ENCODE measurements at places on chromosomes 5 and 9. TPM values are rescaled to one million over a fixed set of nuclear protein-coding genes. Genes with fewer than 3 reads are reported as not detected.

DNA sequence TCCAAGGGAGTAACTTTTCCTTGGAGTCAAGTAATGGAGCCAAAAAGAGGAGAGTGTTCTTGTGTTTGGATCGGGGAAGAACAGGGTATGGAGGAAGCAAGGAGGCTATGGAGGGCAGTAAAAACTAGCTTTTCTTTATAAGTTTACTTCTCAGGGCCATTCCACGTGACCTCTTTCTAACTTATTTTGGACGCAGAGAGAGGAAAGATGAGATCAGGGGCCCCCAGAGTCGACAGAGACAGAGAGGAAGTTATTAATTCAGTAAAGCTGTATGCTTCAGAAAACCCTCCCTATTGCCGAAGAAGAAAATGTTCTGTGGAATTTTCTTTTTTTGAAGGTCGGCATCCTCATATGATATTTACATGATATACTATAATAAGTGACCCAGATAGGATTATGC lies 233.8 kb upstream of the MPDZ start:
- H3K36me3 ChIP-seq = no peaks in the 10 kb centered on the region
- no peak overlapping the region for H3K27ac ChIP-seq
- H3K27me3 ChIP-seq = no peaks in the 10 kb centered on the region
- no peaks in the 10 kb centered on the region for H3K4me1 ChIP-seq
- DNase-seq = no peak

- H3K36me3 ChIP-seq = no peaks in the 10 kb centered on the region
- no peaks in the 10 kb centered on the region for H3K4me1 ChIP-seq
- peak; percentile 3 for DNase-seq
- no peak overlapping the region for H3K4me3 ChIP-seq
- no peaks in the 10 kb centered on the region for H3K27me3 ChIP-seq
Measured at GRCh38 chr5:177346820-177347219, 4.6 kb downstream of the LMAN2 start.

- H3K27ac ChIP-seq = no peak overlapping the region
- DNase-seq = no peak
- no peaks in the 10 kb centered on the region for H3K4me1 ChIP-seq
- no peaks in the 10 kb centered on the region for H3K27me3 ChIP-seq
Measured at GRCh38 chr9:123807251-123807650, 122.7 kb downstream of the DENND1A start.

GRCh38 chr5:95818181-95819147 lies 4.1 kb downstream of the GLRX start:
- no peak overlapping the region for H3K4me3 ChIP-seq
- peaks cover 6% of the 10 kb centered on the region for H3K4me1 ChIP-seq
- no peak overlapping the region for H3K27ac ChIP-seq
- peak; percentile 59 for DNase-seq
- no peaks in the 10 kb centered on the region for H3K36me3 ChIP-seq

- H3K4me1 ChIP-seq = no peaks in the 10 kb centered on the region
- no peak for DNase-seq
- H3K4me3 ChIP-seq = no peak overlapping the region
Measured at GRCh38 chr9:5004481-5004880, 19.4 kb downstream of the JAK2 start.

DNA sequence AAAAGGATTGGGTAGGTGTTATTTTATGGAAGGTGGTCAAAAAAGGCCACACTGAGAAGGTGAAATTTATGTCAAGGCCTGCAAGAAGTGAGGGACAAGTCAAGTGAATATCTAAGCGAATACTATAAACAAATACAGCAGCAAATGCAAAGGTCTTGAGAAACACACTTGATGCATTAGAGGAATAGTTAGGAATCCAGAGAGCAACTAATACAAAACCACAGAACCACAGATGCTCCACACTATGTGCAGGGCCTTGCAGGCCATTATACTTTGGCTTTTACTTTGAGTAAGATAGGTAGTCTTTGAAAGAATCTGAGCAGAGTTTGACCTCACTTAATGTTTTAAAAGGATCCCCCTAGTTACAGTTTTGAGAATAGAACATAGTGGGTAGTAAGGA lies 4.6 kb downstream of the ZNF622 start:
- peaks cover 1% of the 10 kb centered on the region for H3K4me1 ChIP-seq
- DNase-seq = no peak
- H3K4me3 ChIP-seq = no peak overlapping the region
- no peak overlapping the region for H3K27ac ChIP-seq

DNA sequence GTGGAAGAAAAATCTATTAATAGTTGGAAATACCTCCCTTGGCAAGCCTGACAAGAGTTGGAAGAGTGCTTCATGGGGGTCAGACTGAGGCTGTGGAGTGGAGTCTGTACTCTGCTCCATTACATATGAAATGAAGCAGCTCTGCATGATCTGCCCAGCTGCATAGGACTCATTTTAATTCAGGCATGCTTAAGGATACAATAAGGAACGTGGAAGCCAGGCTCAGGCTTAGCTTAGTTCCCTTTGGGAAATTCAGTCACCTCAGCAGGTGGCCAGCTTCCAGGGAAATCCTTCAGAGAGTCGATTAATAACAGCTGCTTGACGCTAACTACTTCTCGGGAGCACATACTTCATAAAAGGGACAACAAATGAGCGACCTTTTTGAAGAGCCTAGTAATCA lies 1672.9 kb upstream of the WWC1 start:
- no peak overlapping the region for H3K27ac ChIP-seq
- H3K36me3 ChIP-seq = no peaks in the 10 kb centered on the region
- H3K4me1 ChIP-seq = no peaks in the 10 kb centered on the region
- no peak overlapping the region for H3K4me3 ChIP-seq

DNA sequence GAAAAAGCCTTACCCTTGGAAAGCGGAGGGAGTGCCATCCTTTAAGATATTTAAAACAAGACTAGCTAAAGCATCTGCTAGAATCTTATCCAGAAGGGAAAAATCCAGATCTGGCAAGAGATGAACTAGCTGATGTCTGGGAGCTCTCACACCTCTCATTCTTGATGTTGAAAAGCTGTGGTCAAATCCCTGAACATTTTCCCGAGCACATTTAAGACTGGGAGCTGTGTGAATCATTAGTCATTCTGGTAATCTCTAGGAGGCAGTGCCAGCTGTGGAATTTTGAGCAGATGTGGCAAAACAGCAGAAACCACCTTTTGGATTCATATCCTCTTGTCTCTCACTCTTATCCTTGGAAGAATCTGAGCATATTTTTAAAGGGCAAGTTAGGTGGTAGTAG lies 218.0 kb downstream of the MAN2A1 start:
- H3K4me1 ChIP-seq = peaks cover 3% of the 10 kb centered on the region
- H3K36me3 ChIP-seq = no peaks in the 10 kb centered on the region
- H3K27me3 ChIP-seq = no peaks in the 10 kb centered on the region
- DNase-seq = no peak
- no peak overlapping the region for H3K27ac ChIP-seq
- H3K4me3 ChIP-seq = no peak overlapping the region

DNA sequence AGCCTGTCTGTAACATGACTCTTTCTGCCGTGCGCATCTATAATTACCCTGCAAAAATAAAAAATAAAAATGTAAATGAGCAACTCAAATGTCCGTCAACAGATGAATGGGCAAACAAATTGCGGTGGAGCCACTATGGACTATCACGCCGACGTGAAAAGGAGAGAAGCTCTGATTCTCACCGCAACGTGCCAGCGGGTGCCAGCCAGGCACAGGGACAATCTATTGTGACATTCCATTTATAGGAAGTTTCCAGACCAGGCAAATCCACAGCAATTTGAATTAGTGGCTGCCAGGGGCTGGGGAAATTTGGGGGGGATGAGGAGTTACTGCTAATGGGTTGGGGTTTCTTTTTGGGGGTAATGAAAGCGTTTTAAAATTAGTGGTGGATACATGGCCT lies 96.8 kb downstream of the VAV2 start:
- no peaks in the 10 kb centered on the region for H3K27me3 ChIP-seq
- H3K27ac ChIP-seq = no peak overlapping the region
- H3K4me1 ChIP-seq = no peaks in the 10 kb centered on the region
- no peak overlapping the region for H3K4me3 ChIP-seq
- no peaks in the 10 kb centered on the region for H3K36me3 ChIP-seq
- no peak for DNase-seq

GRCh38 chr5:31194892-31195555 lies 1.5 kb downstream of the CDH6 start:
- no peaks in the 10 kb centered on the region for H3K36me3 ChIP-seq
- DNase-seq = no peak
- H3K27me3 ChIP-seq = no peaks in the 10 kb centered on the region
- H3K27ac ChIP-seq = no peak overlapping the region
- H3K4me1 ChIP-seq = peaks cover 2% of the 10 kb centered on the region

Gene TEX48
- total RNA-seq = not detected

DNA sequence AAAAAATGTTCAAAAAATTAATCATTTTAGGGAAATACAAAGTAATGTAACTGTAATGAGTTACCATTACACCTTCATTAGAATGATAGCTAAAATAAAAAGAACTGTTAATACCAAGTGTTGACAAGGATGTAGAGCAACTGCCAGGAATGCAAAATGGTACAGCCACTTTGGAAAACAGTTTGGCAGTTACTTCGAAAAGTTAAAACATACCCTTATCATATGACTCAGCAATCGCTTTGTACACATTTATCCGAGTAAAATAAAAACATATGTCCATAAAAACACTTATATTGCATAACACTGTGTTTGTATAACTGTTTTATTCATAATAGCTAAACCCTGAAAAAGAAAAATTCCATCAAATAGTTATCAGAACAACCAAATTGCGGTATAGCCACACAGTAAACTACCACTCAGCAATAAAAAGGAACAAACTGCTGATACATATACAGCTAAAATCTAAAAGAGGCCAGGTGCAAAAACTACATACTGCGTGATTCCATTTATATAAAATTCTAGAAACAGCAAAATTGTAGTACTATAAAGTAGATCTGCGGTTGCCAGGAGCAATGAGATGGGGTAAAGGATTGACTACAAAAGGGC lies 61.7 kb downstream of the RFX3 start:
- no peak for DNase-seq
- no peaks in the 10 kb centered on the region for H3K36me3 ChIP-seq
- no peaks in the 10 kb centered on the region for H3K4me1 ChIP-seq

DNA sequence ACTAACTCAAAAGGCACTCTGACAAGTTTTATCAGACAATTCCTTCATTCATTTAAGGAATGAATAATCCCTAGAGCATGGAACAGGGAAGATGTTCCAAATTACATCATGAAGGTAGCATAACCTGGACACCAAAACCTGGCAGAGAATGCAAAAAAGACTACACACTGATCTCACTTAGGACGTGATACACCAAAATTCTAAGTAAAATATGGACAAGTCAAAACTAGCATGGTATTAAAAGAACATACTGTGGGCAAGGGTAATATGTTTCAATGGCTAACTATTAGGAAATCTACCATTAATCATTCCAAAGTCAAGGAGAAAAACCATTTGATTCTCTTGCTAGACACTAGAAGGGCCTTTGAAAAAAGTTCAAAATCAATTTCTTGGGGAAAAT lies 176.5 kb downstream of the HSPA4 start:
- H3K4me3 ChIP-seq = no peak overlapping the region
- H3K4me1 ChIP-seq = no peaks in the 10 kb centered on the region
- no peak overlapping the region for H3K27ac ChIP-seq
- H3K27me3 ChIP-seq = no peaks in the 10 kb centered on the region

Gene PCDHB7
- total RNA-seq = 5.0 TPM

GRCh38 chr5:139710319-139711066 lies 62.3 kb downstream of the CXXC5 start:
- DNase-seq = peak; percentile 90
- H3K27ac ChIP-seq = peak overlapping the region; percentile 2
- peak overlapping the region; percentile 2 for H3K4me3 ChIP-seq
- H3K36me3 ChIP-seq = no peaks in the 10 kb centered on the region
- H3K27me3 ChIP-seq = no peaks in the 10 kb centered on the region
- H3K4me1 ChIP-seq = no peaks in the 10 kb centered on the region

- no peaks in the 10 kb centered on the region for H3K36me3 ChIP-seq
- H3K27ac ChIP-seq = no peak overlapping the region
- no peaks in the 10 kb centered on the region for H3K4me1 ChIP-seq
- DNase-seq = no peak
- H3K4me3 ChIP-seq = no peak overlapping the region
Measured at GRCh38 chr9:16303506-16303905, 567.0 kb downstream of the BNC2 start.

Gene ORM2
- not detected for total RNA-seq

Gene CMYA5
- total RNA-seq = 5.9 TPM

DNA sequence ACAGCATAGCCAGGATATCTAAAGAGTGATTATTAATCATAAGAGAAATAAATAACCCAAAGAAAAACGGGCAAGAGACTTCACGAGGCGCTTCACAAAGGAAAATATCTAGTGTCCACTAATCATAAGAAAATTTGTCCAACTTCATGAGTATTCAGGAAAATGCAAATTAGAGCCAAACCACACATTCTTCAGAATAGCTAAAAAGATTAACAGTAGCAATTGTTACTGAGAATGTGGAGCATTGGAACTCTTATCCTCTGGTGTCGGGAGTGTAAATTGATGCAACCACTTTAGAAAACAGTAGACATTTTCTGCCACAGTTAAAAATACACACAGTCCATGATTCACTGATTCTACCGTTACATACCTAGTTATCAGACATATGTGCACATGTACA lies 145.7 kb downstream of the CWC27 start:
- DNase-seq = no peak
- H3K27me3 ChIP-seq = no peaks in the 10 kb centered on the region
- H3K4me1 ChIP-seq = no peaks in the 10 kb centered on the region

Data from aorta (tissue), 5 donors.